Dermis microvascular lymphatic vessel endothelial cell (primary cell): ENCODE measurements at places on chromosomes 3 and 15.

DNA sequence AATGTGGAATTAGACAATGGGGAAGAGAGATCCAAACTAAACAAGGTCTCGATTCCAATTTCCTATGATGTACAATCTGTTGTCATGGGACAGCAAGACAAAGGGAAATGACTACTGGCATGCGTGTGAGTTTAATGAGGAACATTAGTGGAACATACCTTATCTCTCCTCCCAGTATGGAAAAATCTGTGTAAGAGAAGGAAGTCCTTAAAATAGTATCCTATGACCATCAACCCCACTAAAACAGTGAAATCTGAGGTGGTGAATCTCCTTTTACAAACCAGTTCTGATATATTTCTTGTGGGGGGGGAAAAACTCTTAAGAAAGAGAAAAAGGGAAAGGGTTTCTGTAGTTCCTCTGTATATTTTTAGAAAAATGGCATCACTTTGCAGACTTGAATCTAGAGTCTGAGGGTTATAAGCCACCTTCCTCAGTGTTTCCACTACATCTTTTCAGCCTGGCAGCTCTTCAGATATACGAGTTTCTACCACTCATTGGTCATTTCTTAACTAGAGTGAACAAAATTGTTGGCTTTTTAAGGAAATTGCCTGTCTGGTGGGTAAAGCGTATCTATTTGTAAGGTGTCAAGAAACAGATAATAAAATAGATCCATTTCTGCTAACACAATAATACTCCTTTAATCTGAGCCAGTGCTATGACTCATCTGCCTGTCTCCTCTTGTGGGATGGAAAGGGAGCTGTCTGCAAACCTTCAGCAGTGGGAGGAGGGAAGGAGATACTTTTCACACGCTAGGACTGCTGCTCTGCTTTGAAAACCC lies 3.0 kb upstream of the TNFAIP8L3 start:
- DNase-seq: peak; percentile 99

GRCh38 chr3:4501927-4502326 lies 8.8 kb downstream of the ITPR1 start:
- DNase-seq: no peak

GRCh38 chr3:141218926-141219325 lies 12.7 kb upstream of the PXYLP1 start:
- no peak for DNase-seq

DNA sequence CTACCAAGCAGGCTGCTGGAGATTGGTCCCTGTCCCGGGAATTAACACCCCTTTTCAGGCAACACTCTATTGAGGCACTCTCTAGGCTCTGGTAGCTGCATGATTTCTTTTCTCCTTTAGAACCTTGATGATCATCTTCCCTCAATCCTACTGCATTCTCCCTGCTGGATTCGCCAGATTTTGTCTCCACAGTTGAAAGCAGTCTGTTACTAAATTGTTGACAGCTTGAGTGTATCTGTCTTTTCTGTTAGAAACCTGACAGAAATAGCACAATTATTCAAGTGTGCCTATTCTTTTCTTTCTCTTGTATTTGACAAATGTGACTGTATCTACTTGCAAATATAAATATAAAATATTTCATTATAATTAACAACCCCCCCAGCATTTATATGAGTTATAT lies 830.8 kb upstream of the CADM2 start:
- DNase-seq: no peak

GRCh38 chr15:84611631-84612030 lies 10.8 kb downstream of the ZSCAN2 start:
- peak; percentile 48 for DNase-seq

DNA sequence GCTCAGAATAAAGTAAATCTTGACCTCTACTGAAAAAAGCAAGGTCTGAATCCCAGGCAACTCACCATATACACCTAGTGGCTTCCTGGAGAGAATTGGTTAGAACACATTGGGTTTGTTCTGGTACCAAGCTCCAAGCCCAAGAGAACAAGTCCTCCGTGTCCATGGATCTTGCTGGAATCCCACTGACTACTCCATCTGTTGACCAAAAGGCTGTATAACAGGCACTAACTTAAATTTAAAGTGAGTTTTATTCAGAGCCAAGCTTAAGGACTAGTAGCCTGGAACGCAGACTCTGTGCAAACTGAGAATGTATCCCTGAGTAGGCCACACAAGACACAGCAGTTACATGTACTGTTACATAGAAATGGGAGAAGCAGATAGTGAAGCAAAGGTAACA lies 342.1 kb upstream of the LRRC3B start:
- DNase-seq: no peak

DNA sequence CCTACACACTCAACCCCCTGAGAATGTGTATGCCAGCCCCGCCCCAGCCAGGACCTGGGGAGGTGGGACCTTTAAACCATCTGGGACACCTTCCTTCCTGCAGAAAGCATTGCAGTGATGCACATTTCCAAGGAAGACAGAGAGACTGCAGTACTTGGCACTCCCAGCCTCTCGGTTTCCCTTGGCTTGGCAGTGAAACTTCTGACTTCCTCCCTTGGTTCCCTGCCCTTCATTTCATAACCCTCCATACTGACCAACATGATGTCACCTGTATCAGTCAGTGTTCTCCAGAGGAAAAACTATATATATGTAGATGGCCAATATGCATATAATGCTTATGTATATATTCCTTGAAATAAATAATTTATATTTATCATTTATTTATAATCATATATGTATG lies 103.2 kb downstream of the SST start:
- no peak for DNase-seq

- peak; percentile 65 for DNase-seq
Measured at GRCh38 chr3:172341482-172342059, 106.7 kb downstream of the GHSR start.

- DNase-seq: no peak
Measured at GRCh38 chr3:32419742-32420125, 28.1 kb downstream of the CMTM7 start.

- no peak for DNase-seq
Measured at GRCh38 chr15:64003182-64003581, 43.1 kb downstream of the DAPK2 start.

GRCh38 chr3:193344486-193344885 lies 34.1 kb downstream of the ATP13A5 start:
- DNase-seq: no peak

GRCh38 chr15:49989498-49989897 lies 129.5 kb downstream of the ATP8B4 start:
- no peak for DNase-seq

DNA sequence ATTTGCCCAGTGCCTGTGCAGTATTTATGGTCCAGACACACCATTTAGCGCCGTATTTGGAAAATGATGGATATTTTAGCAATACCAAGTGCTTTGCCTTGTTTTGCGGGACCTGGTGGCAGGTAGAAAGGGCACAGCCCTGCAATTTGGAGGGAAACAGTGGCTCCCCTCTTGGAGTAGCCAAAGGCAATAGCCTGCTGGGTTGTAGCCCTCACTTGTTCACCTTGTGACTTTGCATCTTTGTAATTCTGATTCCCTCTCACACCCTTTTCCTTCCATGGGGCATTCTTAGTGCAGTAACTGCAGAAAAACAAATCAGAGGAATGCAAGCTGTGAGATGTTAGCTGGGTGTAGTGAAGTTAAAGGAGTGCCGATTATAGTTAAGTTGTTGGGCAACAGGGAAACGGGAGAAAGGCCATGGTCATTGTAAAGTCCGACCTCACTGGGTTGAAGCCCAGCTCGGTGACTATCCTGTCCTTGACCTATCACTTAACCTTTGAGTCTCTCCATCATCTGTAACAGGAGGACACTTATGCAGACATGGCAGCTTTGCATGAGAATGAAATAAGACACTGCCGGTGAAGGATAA lies 131.0 kb upstream of the KLHL25 start:
- no peak for DNase-seq
